ENCODE measurements at places on chromosomes 12 and 14.

- DNase-seq = no peak
Measured at GRCh38 chr12:104385510-104385909, 71.2 kb upstream of the CHST11 start.

DNA sequence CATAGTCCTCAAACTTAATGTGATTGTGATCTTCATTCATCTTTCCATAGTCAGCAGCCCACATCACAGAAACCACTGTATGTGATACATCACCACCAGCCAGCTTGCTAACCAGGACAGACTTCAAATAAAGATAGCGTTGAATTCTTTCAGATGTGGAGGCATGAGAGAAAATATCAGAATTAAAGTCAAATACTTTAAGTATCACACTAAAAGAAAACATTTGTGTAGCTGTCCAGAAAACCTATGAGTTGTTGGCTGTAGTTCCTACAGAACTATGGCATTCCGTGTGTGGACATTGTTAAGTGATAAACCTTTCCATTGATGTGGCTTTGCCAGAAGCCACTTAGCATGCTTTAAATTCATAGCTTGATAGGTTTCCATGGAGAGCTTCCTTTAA is 105.1 kb downstream of the LLPH start:
- no peak for DNase-seq

DNA sequence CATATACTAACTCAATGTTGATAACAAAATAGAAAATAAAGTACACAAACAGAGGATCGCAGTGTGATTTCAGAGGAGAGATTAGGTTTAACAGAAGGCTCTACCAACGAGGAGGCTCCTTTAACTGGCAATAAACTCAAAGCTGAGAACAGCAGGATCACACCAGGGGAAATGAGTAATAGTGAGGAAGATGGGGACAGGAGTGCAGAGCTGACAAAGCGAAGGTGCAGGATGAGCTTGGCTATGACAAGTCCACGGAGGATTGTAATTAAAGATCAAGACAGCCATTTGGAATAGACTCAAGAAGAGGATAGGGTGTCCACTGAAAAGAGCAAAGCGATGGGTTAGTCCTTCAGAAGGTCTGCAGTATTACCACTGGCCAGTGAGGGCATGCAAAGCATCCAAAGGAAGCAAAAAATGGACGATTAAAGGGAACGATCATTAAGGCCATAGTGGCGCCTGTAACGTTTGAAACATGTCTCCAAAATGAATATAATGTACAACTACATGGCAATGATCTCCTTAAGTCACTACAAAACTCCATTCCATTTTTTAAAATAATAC is 85.3 kb downstream of the GRIN2B start:
- DNase-seq = no peak

GRCh38 chr14:90408713-90409112 is 11.9 kb downstream of the CALM1 start:
- DNase-seq = no peak

GRCh38 chr12:113081873-113082272 is 25.3 kb downstream of the DTX1 start:
- no peak for DNase-seq
